ENCODE measurements at places on chromosomes 12 and 14.
A peak's percentile ranks its signal among the peaks of the same experiment; 100 is the strongest.

DNA sequence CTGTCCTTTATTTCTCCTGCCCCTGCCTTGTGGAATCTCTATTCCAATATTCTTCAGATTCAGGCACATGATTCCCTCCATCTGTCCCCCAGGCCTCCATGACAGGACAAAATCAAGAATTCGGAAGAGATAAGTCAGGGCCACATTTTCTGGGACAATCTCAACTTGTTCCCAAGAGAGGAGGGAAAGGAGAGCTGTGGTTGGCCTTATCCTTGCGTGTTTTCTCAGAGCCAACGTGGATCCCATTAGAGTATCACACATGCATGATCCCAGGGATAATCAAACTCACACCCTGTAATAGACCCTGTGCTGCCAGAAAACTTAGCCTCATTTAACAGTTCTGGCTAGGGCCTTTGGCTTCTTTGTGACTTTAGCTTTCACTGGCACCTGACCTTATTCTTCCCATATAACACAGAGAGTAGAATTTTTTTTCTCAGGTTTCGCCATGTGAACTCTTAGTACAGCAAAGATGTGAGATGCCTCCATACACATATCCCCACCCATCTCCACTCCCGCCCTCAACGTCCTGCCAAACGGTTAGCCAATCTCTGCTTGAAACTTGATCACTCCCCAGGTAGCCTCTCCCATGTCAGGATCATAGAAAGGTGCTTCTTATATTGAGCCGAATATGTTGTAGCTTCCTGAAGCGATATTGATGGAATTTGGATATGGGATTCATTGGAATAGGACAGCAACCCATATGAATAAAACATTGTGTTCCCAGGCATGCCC lies 6.7 kb upstream of the KRT1 start:
- DNase-seq = no peak

DNA sequence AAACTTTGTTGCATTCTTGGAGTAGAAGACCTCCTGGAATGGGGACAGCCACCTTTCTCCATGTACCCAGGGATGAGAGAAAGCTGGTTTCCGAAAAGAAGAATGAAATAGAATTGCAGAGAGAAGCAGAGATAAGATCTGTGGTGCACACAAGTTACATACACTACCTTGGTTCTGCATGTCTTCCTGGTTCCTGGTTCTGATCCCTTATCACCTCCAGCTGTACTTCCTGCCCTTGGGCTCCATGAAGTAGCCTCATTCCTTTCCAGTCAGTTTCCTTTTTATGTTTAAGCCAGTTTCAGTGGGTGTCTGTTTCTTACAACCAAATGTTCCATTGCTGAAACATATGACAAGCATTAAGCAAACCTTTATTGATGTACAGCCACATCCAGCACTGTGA lies 69.3 kb downstream of the FBXW8 start:
- DNase-seq = no peak

DNA sequence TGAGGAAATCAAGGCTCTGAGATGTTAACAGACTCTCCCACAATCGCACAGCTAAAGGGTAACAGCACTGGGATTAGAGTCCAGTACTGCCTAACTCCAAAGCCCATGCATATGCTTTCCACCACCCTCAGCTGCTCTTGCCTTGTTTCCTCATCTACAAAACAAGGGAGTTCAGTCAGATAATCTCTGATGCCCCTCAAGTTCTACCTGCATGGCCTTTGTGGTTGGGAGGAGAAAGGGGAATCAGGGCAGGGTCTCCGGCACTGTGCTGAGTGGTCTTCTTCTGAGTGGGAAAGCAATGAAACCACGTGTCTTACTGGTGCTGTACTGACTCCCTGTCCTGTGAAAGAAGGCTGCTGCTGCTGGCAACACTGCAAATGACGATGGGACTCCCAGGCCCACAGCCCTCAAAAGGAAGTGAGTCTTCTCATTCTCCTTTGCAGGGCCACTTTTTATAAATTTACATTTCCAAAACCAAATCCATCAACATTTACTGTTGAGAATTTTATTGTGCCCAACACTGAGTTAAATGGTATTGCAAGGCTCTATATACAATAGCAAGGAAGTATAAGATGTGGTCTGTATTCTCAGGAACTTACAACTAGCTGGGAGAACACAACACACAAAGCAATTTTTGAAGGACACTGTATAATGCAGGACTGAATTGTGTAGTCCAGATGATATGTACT lies 19.7 kb upstream of the DUSP16 start:
- DNase-seq = no peak

DNA sequence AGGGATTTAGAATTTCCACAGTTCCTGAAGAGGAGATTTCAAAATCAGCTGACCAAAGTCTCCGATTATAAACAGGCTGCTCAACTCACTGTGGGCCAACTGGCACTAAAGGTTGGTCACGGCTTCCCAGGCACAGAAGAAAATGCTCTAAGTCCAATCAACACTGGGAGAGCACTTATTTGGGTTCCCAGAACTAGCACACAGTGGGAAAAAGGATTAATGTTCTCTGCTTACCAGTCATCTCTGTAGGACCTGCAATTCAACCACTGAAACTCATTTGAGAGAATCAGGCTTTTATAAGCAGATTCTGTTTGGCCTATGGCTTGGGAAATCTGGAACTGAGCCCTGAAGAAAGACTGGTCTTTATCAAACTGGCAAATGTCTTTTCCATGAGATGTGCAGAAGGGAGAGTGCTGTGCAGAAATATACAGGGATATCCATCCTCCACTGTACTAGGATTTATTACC lies 49.4 kb downstream of the ABCC9 start:
- no peak for DNase-seq

- no peak for DNase-seq
Observed at GRCh38 chr12:118144499-118144898, 8.6 kb downstream of the PEBP1 start.

DNA sequence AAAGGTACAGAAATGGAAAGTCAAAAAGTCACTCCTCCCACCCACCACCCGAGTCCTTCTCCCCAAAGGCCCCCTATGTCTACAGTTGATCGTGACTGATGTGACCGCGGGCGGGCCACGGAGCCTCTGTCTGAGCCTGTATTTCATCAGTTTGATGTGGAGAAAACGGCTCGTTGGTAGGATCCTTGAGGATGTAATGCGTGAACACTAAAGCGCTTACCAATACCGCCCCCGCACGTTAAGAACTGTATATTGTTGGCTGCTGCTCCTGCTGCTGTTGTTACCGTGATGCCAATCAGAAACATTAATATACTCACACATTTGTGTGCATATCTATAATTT lies 24.6 kb upstream of the UBC start:
- peak; percentile 89 for DNase-seq

- DNase-seq = no peak
Observed at GRCh38 chr12:7229741-7230140, 40.3 kb downstream of the PEX5 start.

DNA sequence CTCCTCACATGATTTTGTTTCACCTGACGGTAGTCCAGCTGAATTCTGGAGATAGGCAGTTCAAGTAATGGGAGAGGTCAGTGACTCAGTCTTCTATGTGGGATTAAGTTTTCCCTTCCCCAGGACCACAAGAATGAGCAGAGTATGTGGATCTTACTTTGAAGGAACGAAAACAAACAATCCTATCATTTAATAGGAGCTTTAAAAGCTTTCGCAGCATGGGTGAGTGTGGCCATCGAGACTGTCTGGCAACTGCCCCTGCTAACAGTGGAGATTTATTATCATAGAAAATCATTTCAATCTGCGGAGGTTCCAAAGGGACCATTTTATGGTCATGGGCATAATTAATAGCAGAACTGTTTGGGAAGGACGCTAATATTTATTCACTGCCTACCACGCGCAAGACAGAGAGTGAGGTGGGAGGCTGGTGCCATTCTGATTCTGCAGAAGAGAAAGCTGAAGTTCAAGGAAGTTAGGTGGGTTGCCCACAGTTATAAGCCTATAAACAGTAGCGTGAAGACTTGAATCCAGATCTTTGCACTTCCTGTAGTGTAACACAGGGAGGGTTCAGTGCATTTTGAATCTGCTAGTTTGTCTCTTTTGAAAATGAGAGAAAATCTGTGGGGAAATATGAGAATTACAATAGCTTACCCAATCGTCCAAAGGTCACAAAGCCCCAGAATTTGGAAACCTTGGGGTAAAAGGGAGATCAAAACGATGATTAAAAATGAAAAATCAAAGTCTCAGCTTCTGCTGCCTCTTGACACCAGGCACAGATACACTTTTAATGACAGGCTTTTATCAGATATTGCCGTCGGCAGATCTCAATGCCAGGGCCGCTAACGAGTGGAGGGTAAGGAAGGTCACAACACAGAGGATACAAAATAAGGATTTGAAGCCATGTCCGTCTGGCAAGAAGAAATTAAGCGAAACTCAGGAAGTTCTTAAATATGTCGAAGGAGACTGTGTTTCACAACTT lies 209.6 kb downstream of the CRADD start:
- peak; percentile 93 for DNase-seq

DNA sequence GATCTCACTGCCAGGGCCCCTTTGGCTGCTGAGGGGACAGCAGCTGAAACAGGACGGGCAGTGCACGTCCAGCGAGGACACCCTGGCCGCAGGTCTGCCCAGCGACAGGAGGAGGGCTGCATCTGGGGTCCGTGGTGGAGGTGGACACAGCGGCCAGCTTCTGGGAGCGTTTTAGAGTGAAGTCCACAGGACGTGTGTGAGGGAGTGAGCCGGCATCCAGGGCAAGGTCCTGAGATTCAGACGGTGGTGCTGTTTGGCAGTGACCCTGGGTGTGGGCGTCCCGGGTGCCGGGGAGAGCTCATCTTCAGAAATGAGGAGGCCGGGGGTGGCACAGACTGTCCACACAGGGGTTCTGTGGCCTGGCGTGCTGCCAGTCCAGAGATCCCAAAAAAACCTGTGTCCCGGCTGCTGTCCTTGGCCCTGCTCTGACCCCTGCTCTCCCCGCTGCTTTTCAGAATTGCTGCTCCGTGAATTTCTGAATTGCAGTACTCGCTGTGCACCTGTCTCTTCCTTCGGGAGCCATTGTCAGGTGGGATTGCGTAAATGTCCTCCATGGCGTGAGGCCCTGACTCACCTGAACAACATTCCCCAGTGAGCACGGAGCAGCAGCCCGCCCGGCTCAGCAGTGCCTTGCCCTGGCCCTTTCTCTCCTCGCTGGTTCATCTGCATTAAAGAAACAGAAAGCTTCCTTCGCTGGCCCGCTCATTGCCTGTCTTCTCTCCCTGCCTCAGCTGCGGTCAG lies 183.5 kb upstream of the C14orf180 start:
- DNase-seq = no peak

DNA sequence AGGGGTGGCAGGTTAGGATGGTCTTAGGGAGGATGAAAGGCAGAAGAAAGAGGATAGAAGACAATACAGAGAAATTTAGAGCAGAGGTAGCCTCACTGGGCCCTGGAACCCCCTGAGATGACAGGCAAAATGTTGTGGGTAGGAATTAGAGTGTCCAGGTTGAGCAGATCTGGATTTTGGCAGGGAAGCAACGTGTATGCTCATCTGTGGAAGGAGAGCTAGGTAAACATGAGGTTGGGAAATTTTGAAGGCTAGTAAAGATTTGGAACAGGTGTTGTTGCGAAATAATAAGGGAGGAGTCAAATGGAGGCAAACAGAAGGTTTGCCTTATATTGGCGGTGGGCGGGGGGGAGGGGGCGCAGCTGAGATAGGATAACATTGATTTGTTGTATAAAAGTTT lies 5.3 kb downstream of the HSD17B6 start:
- no peak for DNase-seq

- DNase-seq = no peak
Observed at GRCh38 chr14:20440882-20441281, 4.9 kb upstream of the KLHL33 start.

GRCh38 chr12:118175823-118176447 lies 40.0 kb downstream of the PEBP1 start:
- no peak for DNase-seq

DNA sequence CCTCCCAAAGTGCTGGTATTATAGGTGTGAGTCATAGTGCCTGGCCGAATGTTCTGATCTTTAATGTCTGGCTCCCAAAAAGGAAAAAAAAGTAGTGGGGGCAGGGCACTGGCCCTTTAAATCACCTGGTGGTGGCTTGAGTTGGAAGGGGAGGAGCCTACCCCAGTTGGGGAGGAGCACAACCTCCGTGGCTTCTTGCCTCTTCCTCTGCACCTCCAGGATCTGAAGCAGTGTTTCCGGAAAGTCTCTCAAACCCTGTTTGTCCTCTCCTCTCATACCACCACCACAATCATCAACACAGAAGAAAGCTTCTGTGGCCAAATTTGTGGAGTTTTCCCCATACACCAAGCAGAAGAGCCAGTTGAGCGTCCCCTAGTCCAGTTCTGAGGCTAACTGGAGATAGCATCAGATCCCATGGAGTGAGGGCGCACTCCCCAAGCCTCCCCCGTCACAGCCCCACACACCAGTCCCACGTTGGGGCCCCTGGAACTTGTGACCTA lies 24.3 kb upstream of the RCOR1 start:
- peak; percentile 48 for DNase-seq

DNA sequence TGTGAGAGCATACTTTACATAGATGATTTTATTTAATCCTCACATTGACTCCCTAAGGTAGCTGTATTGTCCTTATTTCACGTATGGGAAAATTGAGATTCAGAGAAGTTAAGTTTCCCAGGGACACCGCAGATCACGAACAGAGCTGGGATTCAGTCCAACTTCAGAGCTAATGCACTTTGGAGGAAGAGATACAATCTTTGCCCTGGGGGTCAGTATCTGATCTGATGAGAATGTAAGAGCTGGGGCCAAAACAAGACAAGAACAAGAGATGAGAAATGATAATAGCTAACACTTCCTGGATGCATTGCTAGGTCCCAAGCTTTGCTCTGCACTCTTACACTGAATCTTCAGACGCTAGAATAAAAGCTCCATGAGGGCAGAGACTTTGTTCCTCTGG lies 6.0 kb upstream of the CSAD start:
- no peak for DNase-seq

DNA sequence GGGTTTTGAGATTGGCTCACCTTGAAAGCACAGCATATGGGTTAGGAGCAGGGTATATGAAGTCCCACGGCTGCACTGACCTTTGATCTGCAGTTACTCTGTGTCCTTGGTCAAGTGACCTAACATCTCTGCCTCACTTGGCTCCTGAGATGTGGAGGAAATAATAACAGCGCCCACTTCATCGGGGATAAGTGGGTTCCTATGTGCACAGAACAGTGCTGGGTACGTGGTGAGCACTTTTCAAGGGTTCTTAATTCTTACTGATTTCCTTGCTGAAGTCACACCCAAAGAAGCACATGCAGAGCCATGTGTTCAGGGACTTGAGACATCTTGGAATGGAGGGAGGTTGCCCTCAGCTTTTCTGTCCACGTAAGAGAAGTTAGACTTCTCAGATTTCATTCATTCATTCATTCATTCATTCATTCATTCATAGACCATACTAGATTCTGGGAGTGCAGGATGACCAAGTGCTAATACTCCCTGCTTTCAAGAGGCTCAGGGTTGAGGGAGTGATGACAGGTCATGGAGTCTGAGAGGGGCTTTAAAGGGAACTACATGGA lies 39.4 kb downstream of the ADGRD1 start:
- no peak for DNase-seq

DNA sequence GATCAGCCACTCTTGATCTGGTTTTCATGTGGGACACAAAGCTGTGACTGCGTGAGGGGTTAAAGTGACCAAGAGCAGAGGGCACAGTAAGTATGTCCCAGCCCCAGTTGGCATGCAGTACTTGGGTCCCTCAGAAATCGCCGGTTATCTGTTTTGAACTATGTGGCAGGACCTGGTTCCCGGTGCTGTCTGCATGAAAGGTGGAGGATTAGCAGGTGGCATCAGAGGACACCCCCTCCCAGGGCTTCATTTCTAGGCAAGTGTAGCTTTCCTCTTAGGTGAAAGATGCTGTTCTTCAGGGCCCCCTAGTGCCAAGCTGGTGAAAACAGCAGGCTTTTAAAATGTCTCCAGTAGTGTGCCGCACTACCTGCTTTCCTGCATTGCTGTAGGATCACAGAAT lies 57.1 kb downstream of the ATG14 start:
- peak; percentile 23 for DNase-seq
